Naive thymus-derived CD8-positive, alpha-beta T cell (primary cell): ENCODE measurements at places on chromosomes 6 and 20. TPM values are rescaled to one million over a fixed set of nuclear protein-coding genes. Genes with fewer than 3 reads are reported as not detected.

Gene SYTL3
- polyA plus RNA-seq, result 15.8 TPM

Gene MCHR2
- not detected for polyA plus RNA-seq

Gene GTSF1L
- polyA plus RNA-seq, result 0.25 TPM

Gene TPD52L2
- 56.4 TPM for polyA plus RNA-seq

Gene RHAG
- polyA plus RNA-seq, result not detected

Gene SLC35F1
- polyA plus RNA-seq, result not detected

GRCh38 chr20:22607695-22608094, 23.3 kb upstream of the FOXA2 start:
- DNase-seq, result no peak

DNA sequence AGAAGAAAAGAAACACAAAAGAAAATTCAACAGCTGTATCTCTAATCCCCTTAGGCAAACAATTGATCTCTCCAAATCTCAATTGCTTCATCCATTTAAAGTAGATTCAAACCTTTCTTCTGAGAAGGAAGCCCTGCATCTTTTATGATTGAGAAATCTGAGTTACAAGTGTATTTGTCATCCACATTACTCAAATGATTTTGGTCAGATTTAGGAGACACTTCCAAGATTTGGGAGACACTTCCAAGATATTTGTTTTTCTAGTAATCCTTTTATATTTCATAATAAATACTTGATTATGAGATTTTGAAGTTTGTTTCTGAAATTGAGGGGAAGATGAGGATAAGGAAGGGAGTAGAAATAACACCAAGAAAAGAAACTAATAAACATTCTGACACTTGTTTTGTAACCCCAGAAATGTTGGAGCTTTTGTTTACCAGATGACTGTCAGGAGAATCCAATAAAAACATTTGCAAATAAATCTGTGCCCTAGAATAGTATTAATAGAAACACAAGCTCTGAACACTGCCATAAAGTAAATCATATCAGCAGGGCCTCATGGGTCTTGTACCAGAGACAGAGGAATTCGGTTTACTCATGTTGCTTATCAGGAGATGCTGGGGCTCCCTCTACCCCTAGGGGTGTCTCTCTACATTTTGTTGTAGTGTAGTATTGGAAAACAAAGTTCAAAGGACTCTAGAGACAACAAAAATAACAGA, 314.3 kb upstream of the NT5E start:
- DNase-seq, result no peak

GRCh38 chr6:143039548-143039947, 21.1 kb upstream of the AIG1 start:
- no peak for DNase-seq

DNA sequence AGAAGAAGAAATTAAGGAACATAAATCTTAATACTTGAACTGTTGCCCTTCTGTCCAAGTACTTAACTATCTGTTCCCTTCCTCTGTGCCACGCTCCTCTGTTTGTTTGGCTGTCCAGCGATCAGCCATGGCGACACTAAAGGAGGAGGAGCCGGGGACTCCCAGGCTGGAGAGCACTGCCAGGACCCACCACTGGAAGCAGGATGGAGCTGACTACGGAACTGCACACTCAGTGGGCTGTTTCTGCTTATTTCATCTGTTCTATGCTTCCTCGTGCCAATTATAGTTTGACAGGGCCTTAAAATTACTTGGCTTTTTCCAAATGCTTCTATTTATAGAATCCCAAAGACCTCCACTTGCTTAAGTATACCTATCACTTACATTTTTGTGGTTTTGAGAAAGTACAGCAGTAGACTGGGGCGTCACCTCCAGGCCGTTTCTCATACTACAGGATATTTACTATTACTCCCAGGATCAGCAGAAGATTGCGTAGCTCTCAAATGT, 17.1 kb downstream of the IRF4 start:
- DNase-seq, result no peak

- no peak for DNase-seq
Observed at GRCh38 chr20:53104884-53105283, 132.7 kb downstream of the TSHZ2 start.

DNA sequence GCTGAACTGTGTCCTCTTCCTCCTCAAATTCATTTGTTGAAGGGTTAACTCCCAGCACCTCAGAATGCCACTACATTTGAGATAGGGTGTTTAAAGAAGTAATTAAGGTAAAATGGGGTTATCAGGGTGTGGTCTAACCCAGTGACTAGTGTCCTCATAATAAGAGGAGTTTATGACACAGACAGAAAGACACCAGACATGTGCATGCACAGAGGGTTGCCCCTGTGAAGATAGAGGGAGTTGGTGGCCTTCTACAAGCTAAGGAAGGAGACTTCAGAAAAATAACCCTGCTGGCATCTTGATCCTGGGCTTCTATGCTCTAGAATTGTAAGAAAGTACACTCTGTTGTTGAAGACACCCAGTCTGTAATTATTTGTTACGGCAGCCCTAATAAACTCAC, 24.9 kb upstream of the EDN1 start:
- no peak for DNase-seq

DNA sequence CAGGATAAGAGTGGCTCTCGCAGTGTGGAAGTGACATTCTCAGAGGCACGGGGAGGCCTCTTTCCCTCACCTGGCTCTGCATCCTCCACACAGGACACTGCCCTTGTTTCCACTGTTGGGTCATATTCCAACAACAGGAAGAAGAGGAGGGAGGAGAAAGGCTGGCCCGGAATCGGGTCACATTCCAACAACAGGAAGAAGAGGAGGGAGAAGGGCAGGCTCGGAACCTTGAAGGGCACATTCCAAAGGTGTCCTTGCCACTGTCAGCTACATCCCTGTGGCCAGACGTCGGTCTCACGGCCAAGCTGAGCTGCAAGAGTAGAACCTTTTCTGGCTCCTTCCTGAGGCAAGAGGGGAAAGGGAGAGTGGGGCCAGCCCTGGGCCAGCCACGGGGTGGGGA, 25.4 kb downstream of the CHRNA4 start:
- no peak for DNase-seq
